COR-L47 (cell line): ENCODE measurements at places on chromosomes 6 and 20.

DNA sequence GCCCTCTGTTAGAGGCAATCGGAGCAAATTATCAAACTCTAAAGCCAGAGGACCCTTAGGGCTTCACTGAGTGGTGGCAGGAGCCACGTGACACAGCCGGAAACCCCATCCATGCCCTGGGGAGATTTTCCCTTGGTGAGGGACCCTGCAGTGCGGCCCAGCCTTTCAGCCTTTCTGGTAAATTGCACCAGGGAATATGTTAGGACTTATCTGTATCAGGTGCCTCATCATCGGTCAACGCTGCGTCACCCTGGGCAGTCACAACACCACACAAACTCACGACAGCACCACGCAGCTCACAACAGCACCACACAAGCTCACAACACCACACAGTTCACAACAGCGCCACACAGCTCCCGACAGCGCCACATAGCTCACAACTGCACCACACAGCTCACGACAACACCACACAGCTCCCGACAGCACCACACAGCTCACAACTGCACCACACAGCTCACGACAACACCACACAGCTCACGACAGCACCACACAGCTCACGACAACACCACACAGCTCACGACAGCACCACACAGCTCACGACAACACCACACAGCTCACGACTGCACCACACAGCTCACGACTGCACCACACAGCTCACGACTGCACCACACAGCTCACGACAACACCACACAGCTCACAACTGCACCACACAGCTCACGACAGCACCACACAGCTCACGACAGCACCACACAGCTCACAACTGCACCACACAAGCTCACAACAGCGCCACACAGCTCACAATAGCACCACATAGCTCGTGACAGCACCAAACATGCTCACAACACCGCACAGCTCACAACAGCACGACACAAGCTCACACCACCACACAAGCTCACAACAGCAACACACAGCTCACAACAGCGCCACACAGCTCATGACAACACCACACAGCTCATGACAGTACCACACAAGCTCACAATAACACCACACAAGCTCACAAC lies 199.0 kb downstream of the DLL1 start:
- DNase-seq: no peak

GRCh38 chr6:169142538-169142844 lies 111.2 kb downstream of the THBS2 start:
- no peak for DNase-seq

DNA sequence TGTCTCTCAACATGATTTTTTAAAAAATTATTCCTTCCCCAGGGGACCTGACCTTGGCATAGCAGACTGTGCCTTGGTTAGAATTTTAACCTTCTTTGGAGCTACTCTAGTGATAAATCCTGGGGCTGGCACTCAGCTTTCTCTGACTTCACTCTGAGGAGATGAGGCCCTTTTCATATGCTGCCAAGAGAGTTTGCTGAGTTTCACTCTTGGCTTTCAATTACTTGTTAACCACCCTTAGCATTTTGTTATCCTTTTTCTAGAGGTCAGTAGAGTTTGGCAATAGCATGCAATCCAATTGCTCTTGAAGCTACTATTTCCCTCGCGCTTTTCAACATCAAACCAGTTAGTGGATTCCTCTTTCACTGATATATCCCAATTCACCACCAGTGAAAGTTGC lies 920.3 kb downstream of the EYS start:
- no peak for DNase-seq

- no peak for DNase-seq
Observed at GRCh38 chr6:12426121-12426520, 136.0 kb downstream of the EDN1 start.

GRCh38 chr6:82568290-82568993 lies 204.8 kb downstream of the TPBG start:
- peak; percentile 73 for DNase-seq

GRCh38 chr6:92840246-92840930 lies 579.0 kb downstream of the EPHA7 start:
- DNase-seq: no peak

DNA sequence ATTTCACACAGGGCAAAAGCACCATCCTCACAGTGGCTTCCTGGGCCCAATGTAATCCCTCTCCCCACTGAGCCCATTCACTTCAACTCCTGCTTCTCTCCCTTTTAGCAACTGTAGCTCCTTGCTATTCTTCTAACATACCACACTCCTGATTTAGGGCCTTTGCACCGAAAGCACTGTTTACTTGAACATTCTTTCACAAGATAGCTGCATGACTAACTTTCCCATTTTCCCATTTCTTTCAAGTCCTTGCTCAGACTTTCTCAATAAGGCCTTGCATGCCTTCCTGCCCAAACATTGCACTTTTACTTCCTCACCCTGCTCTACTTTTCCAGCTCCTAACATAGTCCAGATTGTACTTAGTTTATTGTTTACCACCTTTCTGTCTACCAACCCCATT lies 73.0 kb downstream of the SHPRH start:
- DNase-seq: no peak

DNA sequence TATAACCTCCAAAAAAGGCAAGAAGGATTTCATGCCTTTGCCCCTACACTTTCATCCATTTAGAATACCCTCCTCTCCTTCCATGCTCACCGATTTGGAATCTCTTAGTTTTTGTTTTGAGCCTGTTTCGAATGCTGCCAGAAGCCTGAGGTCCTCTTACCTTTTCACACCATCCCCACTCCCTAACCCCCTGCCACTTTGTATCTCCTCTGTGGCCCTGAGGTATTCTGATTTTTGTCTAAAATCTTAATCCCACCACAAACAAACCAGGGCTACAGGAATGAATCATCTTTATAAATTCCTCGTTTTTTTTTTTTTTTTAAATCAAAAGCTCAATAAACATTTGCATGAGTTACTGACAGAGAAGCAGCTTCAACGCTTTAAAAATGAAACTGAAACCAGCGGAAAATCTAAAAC lies 1.6 kb upstream of the RPS12 start:
- DNase-seq: no peak

GRCh38 chr20:32017711-32018251 lies 7.5 kb downstream of the CCM2L start:
- DNase-seq: peak; percentile 93

GRCh38 chr20:32651537-32651936 lies 22.2 kb downstream of the C20orf203 start:
- no peak for DNase-seq

DNA sequence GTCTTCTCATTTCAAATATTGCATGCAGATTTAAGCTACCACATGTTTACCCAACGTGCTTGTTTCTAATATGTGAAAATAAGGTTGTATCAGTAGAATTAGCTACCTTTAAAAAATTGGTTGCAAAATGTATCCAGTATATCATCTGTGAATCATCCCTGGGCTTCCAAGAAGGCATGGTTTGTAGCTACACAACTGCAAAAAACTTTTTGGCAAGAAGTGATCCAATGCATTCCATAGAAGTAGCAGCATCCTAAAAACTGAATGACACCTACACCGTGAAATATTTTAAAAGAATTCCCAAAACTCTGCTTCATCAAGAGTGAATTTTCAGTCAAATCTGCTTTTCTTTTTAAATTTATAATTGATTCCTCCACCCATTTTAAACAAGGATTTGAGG lies 89.1 kb downstream of the AIG1 start:
- no peak for DNase-seq

DNA sequence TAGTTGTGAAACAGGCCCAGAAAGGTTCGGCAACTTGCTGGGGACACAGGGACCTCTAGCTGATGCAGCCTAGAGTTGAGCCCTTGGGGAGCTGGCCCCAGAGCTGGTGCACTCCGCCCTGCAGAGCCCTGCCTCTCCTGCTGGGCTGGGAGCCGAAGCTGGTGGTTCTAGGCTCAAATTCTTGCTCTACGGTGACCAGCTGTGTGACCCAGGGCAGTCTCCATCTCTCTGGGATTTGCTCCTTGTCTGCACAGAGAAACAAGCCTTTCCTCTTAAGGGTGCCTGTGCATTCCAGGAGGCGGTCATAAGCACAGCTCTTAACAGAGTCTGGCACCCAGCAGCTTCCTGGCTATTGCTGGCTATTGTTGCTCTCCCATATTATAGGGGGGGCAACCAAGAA lies 47.4 kb downstream of the RBM38 start:
- no peak for DNase-seq

- DNase-seq: no peak
Observed at GRCh38 chr20:44603327-44603726, 20.9 kb downstream of the PKIG start.

DNA sequence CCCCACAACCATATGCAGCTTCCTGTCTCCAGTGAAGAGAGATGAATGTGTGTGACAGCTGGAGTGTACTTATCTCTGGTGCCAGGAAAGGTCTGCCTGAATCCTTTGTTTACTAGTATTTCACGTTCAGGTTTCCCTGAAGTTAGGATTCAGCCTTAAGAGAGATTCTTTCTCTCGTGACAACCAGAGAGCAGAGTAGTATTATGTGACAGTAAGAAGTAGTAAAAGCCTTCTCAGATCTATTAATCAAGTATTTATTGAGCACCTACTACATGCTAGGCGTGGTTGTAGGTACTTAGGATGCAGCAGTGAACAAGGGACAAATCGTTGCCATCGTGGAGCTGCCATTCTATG lies 949 bp downstream of the KIFC1 start:
- no peak for DNase-seq

DNA sequence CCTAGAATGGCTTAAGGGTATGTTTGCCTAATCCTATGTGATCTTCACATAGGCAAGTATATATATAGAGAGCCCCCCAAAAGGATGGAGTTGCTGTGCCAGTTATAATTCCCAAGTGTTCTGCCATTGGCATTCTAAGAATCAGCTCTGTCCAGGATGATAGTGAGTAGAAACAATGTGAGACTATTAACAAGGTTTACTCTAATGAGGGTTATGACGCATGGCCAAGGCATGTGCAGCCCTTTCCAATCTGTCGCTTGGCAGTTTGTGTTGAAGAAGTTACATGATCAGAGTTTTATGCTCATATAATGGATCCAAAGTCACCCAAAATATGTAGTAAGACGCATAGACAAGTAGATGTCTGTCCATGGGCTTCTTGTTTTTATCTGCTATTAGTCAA lies 33.6 kb downstream of the VGLL2 start:
- no peak for DNase-seq

- DNase-seq: no peak
Observed at GRCh38 chr6:13491538-13491937, 4.1 kb upstream of the GFOD1 start.

DNA sequence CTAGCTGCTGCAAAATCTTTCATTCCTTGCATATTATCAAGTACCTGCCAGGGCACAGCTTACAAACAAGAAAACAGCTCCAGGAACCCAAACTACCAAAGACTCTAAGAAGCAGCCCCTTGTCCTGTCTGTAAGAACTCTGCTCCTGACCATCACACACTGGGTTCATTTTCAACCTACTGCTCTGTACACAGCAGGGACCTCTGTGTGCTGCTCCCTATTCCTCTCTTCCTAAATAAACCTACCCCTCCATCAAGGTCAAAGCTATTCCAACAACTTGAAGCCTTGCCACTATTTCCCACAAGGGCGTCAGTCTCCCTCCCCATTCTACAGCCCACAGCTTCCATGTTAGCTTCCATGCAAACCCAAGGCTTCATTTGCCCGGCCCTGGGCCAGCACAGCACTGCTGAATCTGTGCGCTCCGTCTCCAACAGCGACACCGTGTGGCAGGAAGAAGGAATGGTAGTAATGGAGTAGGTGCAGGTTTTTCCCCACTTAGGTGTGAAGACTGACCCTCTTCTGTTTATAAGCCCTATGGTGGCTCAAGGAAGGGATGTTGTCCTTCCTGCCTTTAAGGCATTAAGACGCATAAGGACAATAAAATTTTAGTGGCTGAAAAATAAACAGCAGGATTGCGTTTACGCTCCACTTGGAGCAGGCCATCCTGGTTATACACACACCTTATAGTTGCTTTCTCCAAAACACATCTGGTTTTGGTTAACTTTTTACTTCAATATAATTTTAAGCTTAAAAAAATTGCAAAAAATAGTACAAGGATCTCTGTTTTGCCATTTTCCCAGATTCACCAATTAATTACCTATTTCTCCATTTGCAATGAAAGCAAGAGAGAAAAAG lies 115.2 kb upstream of the NXT1 start:
- DNase-seq: peak; percentile 34

DNA sequence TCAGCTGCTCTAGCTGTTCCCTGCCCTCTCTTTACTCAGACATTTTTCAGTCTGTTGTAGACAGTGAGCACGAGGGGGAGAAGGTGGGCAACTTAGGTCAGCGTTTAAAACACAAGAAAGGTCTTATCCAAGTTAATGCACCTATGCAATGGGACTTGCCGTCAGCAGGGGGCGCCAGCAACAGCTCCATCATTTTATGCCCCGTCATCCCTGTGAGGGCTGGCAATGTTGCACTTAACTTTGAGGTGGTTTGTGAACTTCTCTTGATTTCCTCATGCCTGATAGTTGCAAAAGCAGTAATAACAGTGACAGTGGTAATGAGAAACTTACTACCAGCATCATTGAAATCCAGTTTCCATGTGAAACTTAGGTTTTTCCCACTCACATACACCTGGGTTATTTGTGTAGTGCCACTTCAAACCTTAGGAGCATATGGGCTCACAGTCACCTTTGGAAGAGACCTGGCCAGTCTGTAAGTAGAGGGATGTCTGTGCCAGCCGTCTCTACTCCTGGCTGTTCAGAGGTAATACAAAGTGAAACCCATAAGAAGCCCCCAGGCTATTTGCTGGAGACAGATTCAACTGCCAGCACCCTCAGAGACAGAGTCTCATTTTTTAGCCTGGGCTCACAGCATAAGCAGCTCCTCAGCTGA lies 44.9 kb upstream of the ID1 start:
- peak; percentile 40 for DNase-seq

DNA sequence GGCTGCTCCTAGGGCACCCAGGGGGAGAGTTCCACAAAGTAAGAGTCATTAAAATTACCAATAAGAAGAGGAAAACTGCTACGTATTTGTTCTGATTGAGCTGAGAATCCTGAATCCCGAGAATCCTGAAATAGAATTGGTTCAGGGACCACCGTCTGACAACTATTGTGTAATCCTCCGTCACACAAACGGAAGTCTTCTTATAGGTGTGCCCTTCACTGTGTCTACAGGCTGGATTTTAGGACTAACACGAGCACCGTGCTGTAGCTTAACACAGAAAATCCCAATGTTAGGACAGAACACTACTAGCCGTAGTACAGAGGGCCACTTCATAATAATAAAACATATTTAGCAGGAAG lies 50.6 kb upstream of the RNF182 start:
- DNase-seq: no peak

DNA sequence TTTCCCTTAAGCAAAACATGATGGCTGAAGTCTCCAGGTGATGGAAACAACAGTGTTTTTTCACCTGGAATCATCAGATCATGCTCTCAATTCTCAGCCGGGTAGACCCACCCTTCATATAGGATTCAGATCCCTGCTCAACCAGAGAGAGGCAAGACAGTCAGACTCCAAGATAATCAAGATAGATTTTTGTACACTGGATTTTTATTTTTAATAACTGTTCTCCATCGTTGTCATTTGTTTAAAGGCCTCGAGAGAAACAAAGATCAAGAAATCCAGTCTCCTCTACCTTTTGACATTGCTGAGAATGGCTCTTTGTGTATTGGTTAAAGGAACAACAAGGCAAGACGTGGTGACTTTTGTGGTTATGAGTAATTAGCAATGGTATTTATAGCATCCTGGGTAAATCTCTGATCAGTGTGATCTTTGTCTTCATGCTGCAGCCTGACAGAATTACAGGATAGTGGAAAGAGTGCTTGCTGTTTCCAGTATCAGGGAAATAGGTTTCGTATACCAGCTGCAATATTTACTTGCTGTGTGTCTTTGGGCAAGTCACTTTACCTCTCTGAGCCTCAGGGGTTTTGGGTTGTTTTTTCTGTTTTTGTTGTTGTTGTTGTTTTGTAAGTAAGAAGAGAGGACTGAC lies 29.9 kb downstream of the ID4 start:
- DNase-seq: no peak

- no peak for DNase-seq
Observed at GRCh38 chr6:6414931-6415330, 94.5 kb upstream of the F13A1 start.
